ENCODE measurements at places on chromosomes 11 and 22.

GRCh38 chr22:40953471-40953870 is 2.3 kb downstream of the RBX1 start:
- DNase-seq, result no peak

DNA sequence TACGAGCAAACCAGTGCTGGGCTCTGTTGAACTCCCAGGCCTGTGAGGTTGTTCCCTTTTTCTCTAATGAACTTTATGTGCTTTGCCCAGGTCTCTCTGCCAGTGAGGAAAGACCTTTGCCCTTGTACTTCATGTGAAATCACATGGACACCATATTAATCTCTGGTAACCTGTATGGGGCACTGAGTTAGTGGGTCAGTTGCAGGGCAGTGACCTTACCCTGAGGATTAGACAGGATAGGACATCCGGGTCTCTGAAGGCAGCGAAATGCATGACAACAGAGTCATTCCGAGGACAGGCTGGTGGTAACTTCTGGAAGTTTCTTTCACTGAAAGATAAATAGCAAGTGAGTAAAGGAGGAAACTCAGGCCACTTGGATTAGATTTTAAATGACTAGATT is 93.7 kb downstream of the ZBTB16 start:
- DNase-seq, result no peak

- peak; percentile 82 for DNase-seq
These were observed 109.3 kb downstream of the GGTLC2 start for GRCh38 chr22:22753526-22754267.

- no peak for DNase-seq
These were observed 9.5 kb downstream of the MUC5AC start for GRCh38 chr11:1167256-1167655.

DNA sequence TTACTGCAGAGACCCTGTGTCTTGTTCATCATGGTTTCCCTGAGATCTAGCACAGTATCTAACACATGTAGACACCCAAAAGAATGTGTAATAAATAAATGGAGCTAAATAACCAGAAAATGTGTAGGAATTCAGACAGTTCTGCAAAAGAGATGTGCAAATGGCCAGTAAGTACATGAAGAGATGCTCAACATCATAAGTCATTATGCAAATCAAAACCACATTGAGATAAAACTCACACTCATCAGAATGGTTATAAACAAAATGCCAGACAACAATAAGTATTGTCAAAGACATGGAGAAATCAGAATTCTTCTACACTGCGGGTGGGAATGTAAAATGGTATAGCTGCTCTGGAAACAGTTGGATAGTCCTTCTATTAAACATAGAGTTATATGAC is 88.5 kb downstream of the RBFOX2 start:
- DNase-seq, result no peak

GRCh38 chr11:20059587-20060021 is 100.7 kb downstream of the DBX1 start:
- no peak for DNase-seq

DNA sequence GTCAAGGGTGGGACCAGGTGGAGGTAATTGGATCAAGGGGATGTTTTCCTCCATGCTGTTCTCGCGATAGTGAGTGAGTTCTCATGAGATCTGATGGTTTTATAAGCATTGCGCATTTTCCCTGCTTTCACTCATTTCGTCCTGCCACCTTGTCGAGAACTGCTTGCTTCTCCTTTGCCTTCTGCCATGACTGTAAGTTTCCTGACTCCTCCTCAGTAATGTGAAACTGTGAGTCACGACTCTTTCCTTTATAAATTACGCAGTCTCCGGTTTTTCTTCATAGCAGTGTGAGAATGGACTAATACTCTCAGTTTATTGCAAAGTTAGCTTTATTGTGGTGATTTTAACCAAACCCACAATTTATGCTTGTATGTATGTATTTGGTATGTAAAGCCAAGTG is 878.5 kb upstream of the ANO3 start:
- no peak for DNase-seq

DNA sequence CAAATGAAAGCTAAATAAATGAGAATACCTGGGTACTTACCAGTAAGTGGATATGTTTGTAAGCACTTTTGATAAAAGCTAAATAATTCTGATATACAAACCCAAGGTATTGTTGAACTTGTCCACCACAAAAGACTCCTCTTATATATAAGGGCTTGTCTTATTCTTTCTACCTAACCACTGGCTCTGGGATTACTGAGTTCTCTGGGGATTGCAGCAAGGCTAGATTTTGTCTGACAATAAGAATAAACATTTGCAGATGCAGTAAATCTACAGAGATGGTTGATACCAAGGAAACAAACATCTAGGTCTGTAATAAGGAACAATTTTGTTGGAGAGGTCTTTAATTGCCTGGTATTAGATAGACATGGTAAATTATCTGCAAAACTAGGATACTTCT is at the start of gene OR51A4:
TSS of gene OR51A4 (minus strand) at position 101 of the 400 bp plus-strand sequence. CDS start 505 bp downstream, outside the sequence.
- no peak for DNase-seq

DNA sequence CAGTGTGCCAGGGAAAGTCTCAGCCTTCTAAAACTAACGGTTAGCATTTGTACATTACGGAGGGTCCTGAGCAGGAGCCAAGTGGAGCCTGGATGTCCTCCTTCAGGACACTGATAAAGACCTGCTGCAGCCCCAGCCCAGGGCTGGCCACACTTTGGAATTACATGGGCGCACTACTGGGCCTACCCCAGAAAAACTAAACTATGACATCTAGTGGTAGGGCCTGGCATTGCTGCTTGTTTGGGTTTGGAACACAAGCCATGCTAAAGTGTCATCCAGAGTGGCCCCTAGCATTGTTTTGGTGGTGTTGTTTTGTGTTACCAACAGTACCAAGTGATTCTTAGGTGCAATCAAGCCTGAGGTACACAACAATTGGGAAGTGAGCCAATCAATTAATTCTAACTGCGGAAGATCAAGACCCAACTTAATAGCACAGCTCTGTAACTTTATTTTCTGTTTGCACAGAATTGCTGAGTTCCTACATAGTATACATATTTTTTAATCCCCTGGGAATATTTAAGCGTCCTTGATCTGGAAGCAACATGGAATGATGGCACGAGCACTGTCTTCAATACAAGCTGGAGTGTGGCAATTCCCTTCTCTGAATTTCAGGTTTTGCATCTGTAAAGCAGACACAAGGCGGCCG is 340.7 kb downstream of the LARGE1 start:
- no peak for DNase-seq

- DNase-seq, result no peak
These were observed 11.6 kb downstream of the RIBC2 start for GRCh38 chr22:45425101-45425500.
